Endothelial cell (in vitro differentiated cells): ENCODE measurements at places on chromosomes 16 and 17.

DNA sequence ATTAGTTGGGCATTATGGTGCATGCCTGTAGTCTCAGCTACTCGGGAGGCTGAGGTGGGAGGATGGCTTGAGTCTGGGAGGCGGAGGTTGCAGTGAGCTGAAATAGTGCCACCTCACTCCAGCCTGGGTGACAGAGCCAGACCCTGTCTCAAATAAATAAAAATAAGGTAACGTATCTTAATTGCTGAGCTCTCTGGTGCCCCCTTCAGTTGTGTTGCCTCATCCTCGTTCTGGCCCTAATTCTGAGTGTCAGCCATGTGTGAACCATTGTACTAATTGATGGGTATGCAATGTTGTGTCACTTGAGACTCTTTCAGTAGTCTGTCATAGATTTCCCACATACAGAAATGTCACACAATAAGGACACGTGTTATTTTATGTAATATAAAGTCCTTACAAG, 363.1 kb upstream of the RBFOX1 start:
- DNase-seq: no peak

DNA sequence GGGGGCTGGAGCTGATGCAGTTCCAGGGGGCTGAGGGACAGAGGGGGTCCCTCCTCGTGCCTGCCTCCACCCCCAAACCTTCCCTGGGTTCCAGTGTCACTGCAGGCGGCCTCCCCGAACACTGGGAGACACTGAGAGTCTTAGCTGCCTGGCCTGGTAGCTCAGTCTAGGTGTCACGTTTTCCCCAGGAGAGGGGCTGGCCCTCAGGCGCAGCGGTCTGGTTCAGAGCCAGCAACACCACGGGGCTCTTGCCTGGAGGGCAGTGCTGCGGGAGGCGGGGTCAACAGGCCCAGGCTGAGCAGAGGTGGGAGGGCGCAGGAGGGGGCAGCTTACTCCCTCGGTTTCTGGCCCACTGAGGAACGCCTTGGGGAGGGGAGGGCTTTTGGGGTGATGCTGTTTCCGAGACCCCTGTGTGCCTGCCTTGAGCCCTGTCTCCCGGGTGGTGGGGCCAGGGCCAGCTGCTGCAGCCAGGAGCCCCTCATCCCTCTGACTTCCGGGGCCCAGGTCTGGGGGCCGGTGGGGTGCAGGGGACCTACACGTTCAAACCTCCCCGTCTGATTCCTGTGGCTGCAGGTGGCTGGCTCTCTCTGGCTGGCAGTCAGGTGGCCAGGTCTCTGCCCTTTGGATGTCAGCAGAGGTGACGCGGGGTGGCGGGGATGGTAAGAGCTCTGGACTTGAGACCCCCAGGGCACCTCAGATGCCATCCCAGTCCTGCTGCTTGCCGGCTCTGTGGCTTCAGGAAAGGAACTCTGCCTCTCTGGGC, 89.3 kb upstream of the GSE1 start:
- no peak for DNase-seq

- DNase-seq: no peak
These were observed 31.4 kb downstream of the GPRC5B start for GRCh38 chr16:19853132-19853741.

GRCh38 chr16:78005881-78006280, 16.5 kb upstream of the CLEC3A start:
- peak; percentile 22 for DNase-seq

DNA sequence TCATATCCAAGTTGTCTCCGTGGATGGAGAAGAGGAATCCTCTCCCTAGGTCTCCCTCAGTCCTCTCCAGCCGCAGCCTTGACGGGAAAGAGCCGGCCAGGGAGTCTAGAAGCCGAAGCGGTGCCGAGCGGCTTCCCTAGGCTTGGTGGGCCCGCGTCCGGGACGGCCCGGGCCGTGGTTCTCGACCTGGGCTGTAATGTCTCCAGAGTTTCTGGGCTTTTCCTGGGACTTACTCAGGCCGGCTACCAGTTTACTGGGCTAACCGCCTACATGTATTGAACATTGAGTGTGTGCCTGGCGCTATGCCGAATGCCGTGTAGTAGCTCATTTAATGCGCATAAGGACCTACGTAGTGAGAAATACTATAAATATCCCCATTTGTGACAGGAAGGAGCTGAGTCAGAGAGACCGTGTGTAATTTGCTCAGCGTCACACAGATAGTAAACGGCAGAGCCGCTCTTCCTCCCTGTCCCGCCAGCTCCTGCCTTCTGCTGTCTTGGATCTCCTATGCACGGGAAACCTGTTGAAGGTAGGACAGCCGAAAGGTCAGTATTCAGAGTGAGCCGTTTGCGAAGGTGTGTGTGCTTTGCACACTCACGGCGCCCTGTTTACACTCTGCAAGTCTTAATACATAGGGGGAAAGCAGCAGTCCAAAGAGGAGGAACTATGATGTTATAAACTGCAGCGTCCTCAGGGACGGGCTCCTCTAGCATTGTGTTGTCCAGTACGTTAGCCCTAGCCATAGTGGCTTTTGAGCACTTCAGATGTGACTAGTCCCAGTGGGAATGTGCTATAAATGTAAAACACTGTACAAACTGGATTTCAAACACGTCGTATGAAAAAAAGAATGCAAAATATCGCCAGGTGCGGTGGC, 723 bp upstream of the SPAG5 start:
- DNase-seq: no peak

DNA sequence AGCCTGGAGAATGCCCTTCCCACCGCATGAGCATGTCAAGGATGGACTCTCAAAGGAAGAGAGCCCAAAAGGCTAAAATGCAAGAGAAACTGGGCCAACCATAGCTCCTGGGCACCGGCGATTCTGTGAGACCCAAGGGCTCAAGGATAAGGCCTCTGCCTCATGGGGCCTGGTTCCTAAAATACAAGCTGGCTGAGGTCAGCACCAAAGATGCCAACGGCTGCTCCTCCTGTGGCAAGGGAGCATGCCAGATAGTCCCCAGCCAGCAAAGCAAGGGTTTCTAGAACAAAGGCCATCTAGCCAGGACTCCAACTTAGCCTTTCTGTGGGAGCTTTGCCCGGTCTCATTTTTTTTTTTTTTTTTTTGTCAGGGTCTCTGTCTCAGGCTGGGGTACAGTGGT, 20.1 kb downstream of the GPRC5B start:
- no peak for DNase-seq

DNA sequence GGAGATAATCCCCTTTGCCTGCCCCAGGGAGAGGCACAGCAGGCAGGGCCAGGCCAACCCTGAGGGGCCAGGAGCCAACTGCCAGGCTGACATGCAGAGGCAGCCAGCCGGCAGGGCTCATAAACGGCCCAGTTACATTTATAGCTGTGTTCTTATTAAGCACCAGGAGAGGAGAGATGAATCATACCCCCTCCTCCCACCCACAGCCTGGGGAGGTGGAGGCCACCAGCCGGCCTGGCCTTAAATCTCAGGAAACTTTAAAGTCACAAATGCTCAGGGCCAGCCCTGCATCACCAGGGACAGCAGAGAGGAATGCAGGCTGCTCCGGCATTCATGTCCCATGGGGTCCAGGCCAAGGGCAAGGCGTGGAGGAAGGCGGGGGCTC, 177.2 kb downstream of the TMEM132E start:
- no peak for DNase-seq

DNA sequence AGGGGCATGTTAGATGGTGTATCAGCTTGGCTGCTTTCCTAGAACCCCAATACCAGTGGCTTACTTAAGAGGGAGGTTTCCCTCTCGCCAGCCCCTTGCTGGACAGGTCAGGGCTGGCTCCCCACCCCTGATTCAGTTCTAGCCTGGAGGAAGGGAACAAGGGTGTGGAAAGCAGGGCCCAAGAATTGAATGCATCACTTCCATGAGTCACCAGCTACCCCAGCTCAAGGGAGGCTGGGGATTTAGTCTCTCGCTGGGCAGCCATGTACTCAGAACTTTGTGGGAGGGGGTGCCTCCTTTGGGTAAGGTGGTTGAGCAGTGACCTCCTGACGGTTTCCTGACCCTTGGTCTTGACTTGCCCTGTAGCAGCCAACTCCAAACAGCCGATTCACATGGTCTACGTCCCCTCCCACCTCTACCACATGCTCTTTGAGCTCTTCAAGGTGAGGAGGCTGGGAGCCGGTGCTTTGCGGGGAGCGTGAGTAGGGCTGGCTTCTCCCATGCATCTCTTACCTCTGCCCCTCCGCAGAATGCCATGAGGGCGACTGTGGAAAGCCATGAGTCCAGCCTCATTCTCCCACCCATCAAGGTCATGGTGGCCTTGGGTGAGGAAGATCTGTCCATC, 12.8 kb downstream of the PDK2 start:
- no peak for DNase-seq

- DNase-seq: no peak
These were observed 157.1 kb downstream of the KATNIP start for GRCh38 chr16:27706866-27707685.

- DNase-seq: no peak
These were observed at the start of gene KRTAP4-8 for GRCh38 chr17:41098042-41098441. KRTAP4-8 (minus strand) TSS chr17:41098142; CDS start chr17:41098084, 58 bp downstream.

GRCh38 chr17:73956595-73957465, 246.6 kb upstream of the RPL38 start:
- DNase-seq: peak; percentile 89

DNA sequence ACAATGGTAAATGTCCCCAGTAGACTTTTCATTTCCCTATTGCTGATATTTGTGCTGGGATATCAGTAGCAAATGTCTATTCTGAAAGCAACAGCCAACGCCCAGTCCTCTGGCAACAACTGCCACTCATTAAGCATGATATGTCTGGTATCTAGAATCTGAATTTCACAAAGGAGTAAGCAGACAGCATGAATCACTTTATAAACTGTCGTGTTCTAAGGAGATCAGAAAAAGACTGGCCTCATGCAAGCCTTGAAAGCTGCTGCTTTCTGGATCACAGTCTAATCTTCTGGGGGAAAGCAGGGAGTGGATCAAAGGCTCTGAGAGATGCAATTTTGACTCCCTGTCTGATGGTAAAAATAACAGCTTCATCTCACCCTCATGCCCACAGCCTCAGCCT, 153.1 kb upstream of the NOG start:
- DNase-seq: no peak

GRCh38 chr17:51397361-51398127, 137.2 kb downstream of the UTP18 start:
- DNase-seq: no peak
